Right cardiac atrium (tissue), 5 donors: ENCODE measurements at places on chromosomes 7 and 10.

DNA sequence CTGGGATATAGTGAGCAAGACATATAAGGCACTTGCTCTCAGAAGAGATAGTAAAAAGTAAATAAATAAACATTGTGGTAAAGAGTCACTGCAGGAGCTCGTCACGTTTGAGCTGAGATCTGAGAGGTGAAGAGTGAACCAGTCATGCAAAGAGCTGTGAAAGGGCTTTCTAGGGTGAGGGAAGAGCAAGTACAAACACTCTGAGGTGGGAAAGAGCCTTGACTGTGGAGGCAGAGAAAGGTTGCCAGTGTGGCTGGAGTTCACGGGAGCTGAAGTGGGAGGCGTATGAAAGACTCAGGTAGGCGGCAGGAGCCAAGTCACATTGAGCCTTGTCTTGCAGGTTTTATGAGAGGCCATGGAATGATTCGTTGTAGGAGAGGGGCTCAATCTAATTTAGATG is 141.0 kb downstream of the C1GALT1 start:
- DNase-seq, result no peak

DNA sequence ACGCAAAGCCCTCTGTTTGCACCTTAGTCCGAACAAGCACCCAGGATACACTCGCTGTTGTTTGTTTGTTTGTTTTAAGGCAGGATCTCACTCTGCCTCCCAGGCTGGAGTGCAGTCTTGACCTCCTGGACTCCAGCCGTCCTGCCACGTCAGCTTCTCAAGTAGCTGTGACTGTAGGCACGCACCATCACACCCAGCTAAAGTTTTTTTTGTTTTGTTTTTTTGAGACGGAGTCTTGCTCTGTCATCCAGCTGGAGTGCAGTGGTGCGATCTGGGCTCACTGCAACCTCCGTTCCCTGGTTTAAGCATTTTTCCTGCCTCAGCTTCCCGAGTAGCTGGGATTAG is 76.8 kb downstream of the CTBP2 start:
- DNase-seq, result peak; percentile 70

DNA sequence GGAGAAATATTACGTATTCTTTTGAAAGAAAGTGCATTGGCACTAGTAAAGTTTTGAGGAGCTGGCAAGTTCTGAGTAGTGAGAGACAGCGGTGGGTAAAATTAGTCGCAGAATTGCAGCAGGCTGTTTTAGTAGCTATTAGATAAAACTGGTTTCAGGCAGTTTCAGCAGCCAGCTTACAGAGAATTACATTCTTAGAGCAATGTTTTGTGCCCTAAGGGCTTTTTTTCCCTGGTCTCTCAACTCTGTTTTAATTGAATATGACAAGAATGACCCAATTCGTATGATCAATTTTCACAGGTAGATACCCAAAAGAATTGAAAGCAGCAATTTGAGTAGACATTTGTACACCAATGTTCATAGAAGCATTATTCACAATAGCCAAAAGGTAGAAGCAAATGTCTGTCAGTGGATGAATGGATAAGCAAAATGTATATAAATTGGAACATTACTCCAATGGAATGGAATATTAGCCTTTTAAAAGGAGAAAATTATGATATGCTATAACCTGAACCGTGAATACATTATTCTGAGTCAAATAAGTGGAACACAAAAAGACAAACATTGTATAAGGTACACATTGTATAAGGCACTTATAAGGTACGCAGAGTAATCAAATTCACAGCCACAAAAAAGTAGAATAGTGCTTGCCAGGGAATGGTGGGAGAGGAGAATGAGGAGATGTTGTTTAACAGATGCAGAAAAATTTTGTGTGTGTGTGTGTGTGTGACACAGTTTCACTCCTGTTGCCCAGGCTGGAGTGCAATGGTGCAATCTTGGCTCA is 5.2 kb upstream of the KBTBD2 start:
- DNase-seq, result no peak

DNA sequence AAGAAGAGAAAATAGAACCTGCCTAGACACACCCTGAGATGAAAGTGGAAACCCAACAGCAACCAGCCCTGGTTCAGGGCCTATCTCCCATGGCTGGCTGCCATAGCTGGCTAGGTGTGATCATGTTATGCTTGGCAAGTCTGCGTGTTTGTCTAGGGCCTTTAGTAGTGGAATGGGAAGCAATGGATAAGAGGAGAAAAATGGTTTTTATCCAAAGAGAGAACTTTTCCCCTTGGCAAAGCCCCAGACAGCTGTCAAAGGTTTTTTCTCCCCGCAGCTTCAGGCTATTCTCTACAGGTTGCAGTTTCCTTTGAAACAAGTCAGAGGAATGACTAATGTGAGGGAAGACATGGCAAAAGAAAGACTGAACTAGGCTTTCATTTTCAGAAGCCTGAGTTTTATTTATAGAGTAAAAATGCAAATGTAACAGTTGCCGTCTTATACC is 161.5 kb downstream of the SEMA3D start:
- DNase-seq, result peak; percentile 77

DNA sequence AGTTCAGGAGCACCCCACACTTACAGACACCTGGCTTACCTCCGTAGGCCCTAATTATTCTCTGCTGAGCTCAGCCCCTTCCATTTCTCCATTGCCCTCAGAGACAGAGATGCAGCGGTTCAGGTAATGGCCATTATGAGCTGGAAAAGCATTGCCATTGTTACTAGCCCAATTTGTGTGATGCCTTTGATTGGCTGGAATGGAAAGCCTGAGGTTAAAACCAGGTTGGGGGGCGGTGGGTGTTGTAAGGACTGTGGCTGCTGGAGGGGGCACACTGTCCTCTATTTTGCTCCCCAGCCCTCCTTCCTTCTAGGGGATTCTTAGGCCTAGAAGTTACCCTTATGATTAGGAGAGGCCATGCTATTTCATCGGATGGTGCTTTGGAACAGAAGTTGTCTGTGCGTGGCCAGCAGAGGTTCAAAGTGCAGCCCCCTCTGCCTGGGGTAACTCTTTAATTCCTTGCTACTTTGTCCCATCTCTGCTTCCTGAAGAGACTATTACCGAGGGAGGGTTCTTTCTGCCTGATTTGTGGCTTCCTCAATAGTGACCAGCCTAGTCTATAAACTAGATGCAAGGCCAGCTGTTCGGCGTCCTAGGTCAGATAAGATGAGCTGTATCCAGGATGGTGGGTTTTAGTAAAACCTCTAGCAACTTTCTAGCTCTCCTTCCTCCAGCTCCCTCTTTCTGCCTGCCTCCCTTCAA is 14.2 kb upstream of the ACSL5 start:
- DNase-seq, result no peak

DNA sequence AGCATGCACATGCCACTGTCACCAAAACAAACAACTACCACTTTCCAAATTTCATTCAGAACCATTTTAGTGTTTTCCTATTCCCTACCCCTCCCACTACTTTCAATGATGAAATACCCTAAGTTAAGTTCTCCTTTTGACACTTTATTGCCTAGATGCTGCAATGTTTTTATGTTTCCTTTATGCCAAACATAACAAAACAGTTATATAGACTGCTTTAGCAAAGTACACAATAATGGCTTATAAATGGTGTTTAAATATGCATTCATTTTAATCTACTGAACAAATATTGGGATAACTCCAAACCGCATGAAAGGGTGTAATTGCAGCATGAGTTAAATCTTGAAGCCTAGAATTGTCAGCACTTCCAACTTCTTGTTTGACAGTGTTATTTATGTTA is 69.2 kb downstream of the PHYHIPL start:
- DNase-seq, result no peak

- DNase-seq, result no peak
These were observed 3.8 kb downstream of the RTKN2 start for GRCh38 chr10:62264702-62265436.

DNA sequence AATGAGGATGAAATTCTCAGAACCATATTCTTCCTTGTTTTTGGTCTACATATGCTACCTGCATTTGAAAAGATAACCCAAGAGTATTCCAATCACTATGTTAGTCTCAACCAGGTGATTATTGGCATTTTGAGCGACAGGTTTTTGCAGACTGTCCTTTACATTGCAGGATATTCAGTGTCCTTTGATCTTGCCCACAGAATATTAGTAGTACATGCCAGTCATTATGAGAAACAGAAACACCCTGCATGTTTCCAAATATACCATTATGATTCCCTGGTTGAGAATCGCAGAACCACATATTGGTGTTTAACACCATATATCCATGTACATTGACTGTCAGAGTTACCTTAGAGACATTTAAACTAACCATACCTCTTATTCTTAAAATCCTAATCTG is 30.6 kb downstream of the TMEM243 start:
- DNase-seq, result no peak

DNA sequence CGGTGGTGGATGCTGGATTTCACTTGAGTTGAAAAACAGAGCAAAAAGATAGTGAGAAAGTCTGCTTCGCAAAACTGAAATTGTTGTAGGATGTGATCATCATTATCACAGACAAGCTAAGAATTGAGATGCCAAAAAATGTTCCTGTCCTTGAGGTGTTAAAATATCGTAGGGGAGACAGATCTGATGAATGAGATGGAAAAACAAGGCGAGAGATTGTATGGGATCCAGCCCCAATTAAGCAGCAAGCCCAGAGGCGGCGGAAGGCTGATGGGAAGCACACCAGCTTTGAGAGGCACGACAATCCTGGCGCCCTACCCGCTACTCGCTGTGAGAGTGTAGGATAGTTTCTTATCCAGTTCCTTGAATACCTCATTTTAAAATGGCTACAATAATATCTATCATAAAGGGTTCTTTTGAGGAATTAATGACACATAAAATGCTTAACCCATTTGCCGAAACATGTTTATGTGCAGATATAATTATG is 131.1 kb upstream of the PTN start:
- DNase-seq, result no peak

- no peak for DNase-seq
These were observed 144.0 kb upstream of the ASAH2 start for GRCh38 chr10:50395271-50395670.

DNA sequence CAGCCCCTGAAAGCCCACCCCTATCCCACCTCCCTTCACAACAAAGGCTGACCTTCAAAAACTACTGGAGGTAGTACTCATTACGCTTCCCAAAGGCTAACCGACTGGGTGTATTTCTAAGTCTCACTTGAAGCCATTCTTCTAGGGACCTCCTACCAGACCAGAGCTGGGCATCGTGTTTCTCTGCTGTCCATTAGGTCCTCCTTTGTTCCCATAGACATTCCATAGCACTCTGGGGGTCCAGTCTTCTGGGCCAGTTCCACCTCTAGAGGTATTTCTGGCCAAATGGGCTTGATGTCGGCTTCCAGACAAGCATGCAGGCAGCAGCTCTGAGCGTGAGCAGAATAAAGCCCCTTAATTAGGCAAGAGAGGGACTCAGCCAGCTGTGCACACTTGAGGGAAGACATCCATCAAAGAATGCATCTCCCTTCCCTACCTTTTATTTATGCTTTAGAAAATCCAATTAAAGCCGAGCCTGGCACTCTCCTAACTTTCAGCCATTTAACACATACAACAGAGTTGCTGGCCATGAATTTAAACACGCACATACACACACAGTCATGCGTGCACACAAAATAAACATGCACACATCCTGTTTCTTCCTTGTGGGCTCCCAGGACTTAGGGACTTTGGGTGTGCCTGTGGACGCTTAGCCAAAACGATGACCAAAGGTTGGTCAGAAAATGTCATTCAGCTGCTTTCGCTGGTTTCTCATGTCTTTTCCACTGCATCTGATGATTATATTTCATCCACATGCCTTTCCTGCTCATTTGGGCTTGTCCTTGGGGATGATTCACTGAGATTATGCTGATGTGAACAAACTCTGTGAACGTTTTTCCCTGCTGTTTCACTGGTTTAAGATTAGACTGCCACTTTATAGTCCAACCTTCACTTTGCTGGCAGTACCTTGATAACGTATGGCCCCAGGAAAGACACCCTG is 362.0 kb upstream of the NFE2L3 start:
- no peak for DNase-seq

DNA sequence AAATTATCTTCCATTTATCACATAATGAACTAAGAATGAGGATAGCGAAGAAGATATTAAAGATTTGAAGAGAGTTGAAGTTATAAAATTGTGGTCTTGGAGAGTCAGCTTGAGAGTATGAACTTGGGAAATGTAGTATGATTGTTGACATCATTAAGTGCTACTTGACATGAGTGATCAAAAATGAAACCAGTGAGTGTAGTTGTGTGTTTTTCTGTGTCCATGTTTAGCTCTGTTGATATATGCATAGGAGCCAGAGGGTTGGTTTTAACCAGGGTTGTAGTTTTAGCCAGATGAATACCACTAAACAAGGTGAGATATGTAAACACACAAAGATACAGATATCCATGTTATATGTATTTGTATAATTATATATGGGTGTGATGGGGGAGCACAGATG is 6.2 kb downstream of the TMEM106B start:
- DNase-seq, result no peak

- DNase-seq, result no peak
These were observed 124.7 kb downstream of the GRM3 start for GRCh38 chr7:86768394-86768793.

- DNase-seq, result peak; percentile 58
These were observed 49.3 kb downstream of the CAMK2B start for GRCh38 chr7:44275957-44276570.

DNA sequence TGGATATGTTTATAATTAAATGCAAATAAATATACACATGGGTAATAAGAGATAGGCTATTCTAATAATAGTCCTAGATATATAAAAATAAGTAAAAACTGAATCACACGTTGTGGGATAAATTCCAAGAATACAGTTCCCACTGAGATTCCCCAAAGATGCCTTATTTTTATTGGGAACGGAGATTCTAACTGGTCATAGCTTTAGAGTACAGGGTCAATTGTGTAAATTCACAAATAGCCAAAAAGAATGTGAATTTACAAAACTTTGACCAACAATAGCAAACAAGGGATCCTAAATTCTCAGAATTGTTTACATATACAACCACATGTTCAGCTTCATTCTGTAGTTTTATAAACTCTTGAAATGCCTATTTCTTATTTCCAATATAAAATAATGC is 65.0 kb downstream of the VSTM4 start:
- no peak for DNase-seq

DNA sequence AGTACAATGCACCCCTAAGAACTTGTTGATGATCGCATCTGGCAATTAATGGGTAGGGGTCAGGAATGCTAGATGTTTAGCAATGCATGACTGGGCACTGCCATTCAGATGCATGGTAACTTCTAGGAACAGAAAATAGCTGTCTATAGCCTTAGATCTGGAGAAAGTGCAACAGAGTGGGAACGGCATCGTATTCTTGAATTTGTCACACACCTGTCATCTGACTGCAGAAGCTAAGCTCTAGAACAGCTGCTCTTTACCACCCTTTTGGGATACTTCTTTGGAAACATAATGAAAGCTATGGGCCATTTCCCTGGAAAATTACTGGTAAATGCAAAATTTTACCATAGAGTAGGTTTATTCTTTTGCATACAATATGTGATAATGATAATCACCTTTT is 118.1 kb downstream of the SLC25A13 start:
- DNase-seq, result no peak
